ENCODE measurements at places on chromosomes 7 and 10. TPM values are rescaled to one million over a fixed set of nuclear protein-coding genes. Genes with fewer than 3 reads are reported as not detected.

DNA sequence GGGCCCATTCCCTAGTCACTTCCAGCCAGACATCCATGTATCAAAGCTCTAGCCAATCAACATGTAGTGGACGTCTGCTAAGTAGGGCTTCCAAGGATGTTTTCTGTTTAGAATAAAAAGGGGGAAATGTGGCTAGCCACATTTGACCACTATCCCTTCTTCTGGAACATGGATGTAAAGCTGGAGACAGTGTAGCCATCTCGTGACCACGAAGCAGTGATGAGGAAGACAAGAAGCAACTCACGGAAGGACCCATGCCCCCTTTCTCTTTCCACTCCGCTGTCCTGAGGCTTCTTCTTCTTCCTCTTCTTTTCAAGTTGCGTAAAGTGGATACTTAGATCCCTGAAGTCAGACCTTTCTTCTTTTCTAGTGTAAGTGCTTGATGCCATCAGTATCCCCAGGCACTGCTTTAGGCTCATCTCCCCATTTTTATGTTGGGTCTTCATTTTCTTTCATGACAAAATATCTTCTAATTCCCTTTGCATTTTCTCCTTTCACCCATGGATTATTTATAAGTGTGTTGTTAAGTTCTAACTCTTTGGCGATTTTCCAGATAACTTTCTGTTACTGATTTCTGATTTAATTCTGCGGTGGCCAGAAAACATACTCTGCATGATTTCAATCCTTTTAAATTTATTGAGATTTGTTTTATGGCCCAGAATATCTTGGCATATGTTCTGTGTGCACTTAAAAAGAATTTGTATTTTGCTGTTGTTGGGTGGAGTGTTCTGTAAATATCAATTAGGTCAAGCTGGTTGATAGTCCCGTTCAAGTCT, 594.5 kb downstream of the SDK1 start:
- no peaks in the 10 kb centered on the region for H3K36me3 ChIP-seq
- no peak for DNase-seq
- H3K27ac ChIP-seq: no peak overlapping the region

DNA sequence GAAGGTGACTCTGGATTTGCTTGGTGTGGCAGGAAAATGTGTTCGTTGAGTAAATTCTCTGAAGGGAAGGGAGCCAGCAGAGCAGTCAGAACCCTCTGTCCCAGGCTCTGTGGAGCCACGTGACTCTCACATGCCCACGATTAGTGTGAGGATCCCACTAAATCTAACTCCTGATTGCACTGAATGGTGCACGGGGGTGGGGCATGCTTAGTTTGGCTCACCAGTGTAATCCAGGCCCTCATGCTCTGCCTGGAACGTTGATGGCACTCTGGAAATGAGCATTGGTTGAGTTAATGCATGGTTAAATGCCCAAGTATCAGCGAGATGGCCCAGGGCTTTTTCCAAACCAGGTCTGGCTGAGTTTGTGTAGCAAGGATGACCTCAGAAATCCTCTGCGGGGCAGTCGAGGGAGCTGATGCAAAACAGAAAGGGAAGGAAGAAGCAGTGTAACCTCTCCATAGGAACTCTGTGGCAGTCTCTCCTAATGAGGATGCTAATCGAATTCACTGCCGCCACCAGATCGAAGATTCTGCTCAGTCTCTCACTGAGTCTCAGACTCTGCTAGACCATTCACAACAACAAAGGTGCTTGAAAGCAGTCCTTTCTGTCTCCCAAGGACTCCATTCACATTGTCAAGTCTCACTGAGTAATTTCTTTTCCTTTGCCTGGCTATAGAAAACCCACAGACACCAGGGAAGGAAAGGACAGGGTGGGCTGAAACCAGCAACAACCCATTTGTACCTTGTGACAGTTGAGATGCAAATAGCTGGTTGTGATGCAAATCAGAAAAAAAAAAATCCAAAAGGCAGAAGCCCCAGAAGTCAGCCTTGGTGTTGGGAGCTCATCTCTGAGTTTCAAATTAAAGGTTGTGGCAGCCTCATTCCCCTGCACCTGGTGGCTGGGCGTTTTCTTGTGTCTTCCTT, 98.1 kb downstream of the C10orf105 start:
- peak; percentile 76 for DNase-seq
- no peak overlapping the region for H3K4me3 ChIP-seq
- peaks cover 14% of the 10 kb centered on the region for H3K27me3 ChIP-seq
- H3K27ac ChIP-seq: no peak overlapping the region
- peaks cover 3% of the 10 kb centered on the region for H3K4me1 ChIP-seq
- no peaks in the 10 kb centered on the region for H3K36me3 ChIP-seq

ITGA8 gene
- 2.5 TPM for total RNA-seq

- DNase-seq: no peak
- H3K27me3 ChIP-seq: no peaks in the 10 kb centered on the region
- no peak overlapping the region for H3K4me3 ChIP-seq
- H3K27ac ChIP-seq: no peak overlapping the region
- H3K4me1 ChIP-seq: no peaks in the 10 kb centered on the region
- no peaks in the 10 kb centered on the region for H3K36me3 ChIP-seq
These were observed 230.0 kb downstream of the PHF14 start for GRCh38 chr7:11203683-11204082.

DNA sequence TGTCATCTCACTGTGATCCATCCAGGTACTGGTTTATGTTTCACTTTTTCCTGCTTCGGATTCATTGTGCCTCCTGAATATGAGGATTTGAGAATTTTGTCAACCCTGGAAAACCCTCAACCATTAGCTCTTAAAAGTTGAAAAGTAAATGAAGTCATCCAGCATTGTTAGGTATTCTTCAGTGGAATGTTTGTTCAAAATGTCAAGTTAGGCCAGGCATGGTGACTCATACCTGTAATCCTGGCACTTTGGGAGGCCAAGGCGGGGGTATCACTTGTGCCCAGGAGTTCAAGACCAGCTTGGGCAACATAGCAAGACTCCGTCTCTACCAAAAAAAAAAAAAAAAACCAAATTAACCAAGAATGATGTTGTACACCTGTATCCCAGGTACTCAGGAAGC, 222.1 kb downstream of the NSUN6 start:
- no peaks in the 10 kb centered on the region for H3K27me3 ChIP-seq
- no peak for DNase-seq
- H3K36me3 ChIP-seq: no peaks in the 10 kb centered on the region
- H3K4me1 ChIP-seq: no peaks in the 10 kb centered on the region
- no peak overlapping the region for H3K27ac ChIP-seq

PLAC9 gene
- 19.2 TPM for total RNA-seq

REEP3 gene
- total RNA-seq: 66.6 TPM

- no peaks in the 10 kb centered on the region for H3K36me3 ChIP-seq
- no peak overlapping the region for H3K4me3 ChIP-seq
- peak; percentile 52 for DNase-seq
These were observed 67.5 kb upstream of the MEOX2 start for GRCh38 chr7:15753887-15754579.

TMEM196 gene
- total RNA-seq: not detected

DNA sequence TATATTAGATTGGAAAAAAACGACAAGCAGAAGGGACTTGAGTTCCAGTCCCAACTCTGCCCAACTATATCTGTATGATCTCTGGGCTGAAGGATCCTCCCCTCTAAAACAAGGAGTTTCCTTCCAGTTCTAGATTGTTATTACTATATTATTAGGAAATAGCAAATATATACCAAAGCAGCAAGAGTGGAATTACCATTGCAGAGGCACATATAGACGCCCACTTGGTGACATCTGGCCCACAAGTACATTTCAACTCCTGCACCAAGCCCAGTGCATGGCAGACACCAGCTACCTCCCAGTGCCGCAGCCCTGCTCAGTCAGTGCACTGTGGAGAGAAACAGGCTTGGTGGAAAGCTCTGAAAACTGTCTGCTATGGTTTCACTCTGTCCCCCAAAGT, 201.9 kb downstream of the FAM107B start:
- no peak for DNase-seq
- peaks cover 17% of the 10 kb centered on the region for H3K4me1 ChIP-seq
- no peak overlapping the region for H3K27ac ChIP-seq
- no peak overlapping the region for H3K4me3 ChIP-seq

GRCh38 chr10:130557181-130557845, 421.1 kb downstream of the GLRX3 start:
- DNase-seq: no peak
- H3K4me3 ChIP-seq: no peak overlapping the region
- no peaks in the 10 kb centered on the region for H3K27me3 ChIP-seq
- no peak overlapping the region for H3K27ac ChIP-seq
- no peaks in the 10 kb centered on the region for H3K4me1 ChIP-seq

DNA sequence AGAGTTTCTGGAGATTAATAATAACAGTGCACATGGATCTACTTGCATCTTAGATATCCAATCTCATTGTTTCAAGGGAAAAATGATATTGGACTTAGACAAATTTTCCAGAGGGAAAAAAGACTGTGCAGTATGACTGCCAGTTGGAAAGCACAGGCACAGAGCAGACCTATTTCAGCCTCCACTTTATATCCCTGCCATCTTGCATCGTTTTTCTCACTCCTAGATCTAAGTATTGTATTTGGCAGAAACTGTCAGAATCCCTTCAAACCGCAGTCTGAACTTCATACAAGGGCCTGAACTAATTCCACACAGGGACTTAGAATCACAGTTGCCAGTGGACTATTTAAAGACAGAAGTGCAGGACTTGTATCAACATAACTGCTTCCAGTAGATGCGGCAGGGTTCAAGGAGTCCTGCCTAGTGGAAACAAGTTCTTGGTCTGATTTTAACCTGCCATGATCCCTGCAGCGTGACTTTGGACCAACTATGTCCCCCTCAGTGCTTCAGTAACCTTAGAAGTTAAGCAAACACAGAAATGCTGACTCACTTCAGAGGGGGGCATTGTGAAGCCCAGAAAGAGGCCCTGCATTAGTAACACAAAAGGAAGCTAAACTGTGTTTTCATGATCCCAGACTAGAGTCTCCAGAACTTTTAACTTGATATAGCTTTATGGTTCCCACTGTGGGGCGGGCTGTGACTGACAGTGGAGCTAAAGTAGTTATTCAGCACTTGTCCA, 95.7 kb upstream of the PALS2 start:
- peak overlapping the region; percentile 74 for H3K27ac ChIP-seq
- H3K4me3 ChIP-seq: peak overlapping the region; percentile 56
- H3K36me3 ChIP-seq: no peaks in the 10 kb centered on the region
- no peaks in the 10 kb centered on the region for H3K27me3 ChIP-seq
- peaks cover 26% of the 10 kb centered on the region for H3K4me1 ChIP-seq

DNA sequence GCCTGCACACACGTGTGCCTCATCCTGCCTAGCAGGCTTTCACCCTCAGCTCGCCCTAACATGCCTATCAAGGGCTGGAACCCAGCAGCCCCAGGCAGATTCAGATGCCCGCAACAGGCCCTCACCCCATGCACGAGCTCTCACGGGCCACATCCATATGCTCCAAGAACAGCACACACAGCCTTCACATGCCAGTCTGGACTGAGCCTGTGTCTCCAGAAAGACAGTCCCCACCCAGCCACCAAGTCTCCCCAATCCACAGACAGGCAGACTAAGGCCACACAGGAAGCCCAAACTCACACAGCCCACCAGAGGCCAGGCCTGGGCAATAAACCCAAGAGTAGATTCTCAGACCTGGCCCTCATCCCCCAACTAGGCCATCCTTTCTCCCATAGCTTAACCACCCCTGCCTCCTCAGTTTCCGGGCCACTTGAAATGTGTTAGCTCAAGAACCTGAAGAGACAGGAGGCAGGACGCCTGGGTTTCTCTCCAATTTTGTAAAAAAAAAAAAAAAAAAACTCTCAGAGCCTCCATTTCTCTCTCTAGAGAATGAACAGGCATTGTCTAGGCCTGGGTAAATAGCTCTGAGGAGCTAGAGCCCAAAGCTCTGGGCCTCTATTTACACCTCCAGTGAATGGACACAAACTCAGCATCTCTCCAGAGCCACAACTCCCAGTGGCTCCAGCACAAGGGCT, 6.8 kb downstream of the LDB1 start:
- H3K4me3 ChIP-seq: peak overlapping the region; percentile 88
- H3K27ac ChIP-seq: peak overlapping the region; percentile 73
- peaks cover 32% of the 10 kb centered on the region for H3K36me3 ChIP-seq
- peaks cover 47% of the 10 kb centered on the region for H3K4me1 ChIP-seq
- H3K27me3 ChIP-seq: no peaks in the 10 kb centered on the region

DNA sequence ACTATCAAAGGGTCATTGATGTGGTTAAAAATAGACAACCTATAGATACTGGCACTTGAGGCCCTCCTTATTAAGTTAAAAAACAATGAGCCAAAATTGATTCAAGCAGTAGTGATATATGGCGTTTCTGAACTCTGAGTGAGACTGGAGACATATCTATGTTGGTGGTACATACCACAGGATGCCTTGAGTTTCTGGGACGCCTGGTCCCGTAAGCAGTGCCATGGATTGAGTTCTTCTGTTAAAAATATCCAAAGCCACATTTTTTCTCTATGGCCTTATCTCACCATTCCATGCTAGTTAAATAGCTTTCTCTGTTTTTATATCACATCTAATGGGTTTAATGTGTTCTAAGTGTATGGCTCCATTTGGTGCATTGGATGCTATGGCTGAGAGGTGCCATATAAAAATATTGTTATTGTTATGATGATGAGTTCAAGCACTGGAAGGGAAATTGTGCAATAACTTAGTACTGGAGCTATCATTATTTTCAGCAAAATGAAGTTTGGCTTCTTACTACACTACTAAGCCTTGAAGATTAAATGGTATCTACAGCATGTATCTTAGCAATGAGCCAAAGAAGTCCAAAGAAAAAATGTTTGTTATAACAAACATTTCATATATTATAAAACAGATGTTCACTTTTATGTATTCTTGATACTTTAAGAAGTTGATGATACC, 713.9 kb downstream of the SUGCT start:
- H3K4me1 ChIP-seq: peaks cover 15% of the 10 kb centered on the region
- H3K36me3 ChIP-seq: no peaks in the 10 kb centered on the region
- H3K4me3 ChIP-seq: no peak overlapping the region
- H3K27me3 ChIP-seq: no peaks in the 10 kb centered on the region
- no peak overlapping the region for H3K27ac ChIP-seq

ANKRD30A gene
- not detected for total RNA-seq

DNA sequence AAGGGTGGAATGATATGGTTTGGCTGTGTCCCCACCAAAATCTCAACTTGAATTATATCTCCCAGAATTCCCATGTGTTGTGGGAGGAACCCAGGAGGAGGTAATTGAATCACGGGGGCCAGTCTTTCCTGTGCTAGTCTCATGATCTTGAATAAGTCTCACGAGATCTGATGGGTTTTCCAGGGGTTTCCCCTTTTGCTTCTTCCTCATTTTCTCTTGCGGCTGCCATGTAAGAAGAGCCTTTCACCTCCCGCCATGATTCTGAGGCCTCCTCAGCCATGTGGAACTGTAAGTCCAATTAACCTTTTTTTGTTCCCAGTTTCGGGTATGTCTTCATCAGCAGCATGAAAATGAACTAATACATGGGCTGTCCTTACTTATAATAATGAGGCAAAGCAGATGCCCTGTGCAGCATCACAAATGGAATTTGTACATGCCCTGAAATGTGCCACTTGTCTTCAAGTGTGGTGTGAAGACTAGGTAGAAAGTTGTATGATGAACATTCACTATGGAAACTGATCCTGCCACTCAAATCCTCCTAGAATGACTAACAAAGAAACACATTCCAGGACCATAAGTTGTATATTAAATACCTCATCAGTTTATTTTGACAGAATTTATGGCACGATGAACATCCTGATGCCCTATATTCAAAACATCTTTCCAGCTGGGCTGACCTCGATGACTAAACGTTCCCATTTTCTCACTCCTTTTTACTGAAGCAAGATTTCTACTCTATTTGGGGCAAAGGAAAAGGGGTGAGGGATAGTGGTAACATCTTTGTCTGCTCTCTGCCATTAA, 122.8 kb upstream of the CTTNBP2 start:
- H3K4me1 ChIP-seq: no peaks in the 10 kb centered on the region
- H3K36me3 ChIP-seq: no peaks in the 10 kb centered on the region
- no peaks in the 10 kb centered on the region for H3K27me3 ChIP-seq
- no peak for DNase-seq

All from osteoblast (primary cell).